ENCODE measurements at places on chromosomes 2 and 18.

DNA sequence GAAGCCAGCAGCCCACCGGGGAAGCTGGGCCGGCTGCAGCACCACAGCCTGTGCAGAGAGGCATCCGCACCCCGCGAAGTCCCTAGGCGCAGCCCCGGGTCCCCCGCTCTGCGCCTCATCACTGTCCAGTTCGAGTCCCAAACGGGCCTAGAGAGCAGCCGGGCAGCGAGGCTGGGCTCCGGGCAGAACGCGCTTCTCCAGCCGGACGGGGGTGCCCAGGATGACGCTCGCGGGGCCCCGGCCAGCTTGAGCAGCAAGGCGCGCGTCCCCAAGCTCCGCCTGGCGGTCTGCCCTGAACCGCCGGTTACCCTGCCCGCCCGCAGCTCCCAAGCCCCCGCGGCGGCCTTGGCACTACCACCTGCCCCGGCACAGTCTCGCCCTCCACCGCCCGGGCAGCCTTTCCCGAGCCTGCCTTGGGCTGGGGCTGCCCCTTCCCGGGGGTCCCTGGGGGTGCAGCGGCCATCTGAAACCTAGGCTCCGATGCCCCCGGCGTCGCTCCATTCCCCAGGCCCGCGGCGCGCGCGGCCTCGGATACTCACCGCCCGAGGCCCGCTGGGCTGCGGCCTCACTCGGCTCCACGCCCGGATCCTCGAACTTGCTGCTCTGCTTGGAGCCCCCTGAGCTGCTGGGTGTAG lies 591 bp downstream of the SLC16A14 start:
- DNase-seq, result no peak

- no peak for DNase-seq
Measured at GRCh38 chr2:98985905-98986666, 50.1 kb upstream of the CRACDL start.

DNA sequence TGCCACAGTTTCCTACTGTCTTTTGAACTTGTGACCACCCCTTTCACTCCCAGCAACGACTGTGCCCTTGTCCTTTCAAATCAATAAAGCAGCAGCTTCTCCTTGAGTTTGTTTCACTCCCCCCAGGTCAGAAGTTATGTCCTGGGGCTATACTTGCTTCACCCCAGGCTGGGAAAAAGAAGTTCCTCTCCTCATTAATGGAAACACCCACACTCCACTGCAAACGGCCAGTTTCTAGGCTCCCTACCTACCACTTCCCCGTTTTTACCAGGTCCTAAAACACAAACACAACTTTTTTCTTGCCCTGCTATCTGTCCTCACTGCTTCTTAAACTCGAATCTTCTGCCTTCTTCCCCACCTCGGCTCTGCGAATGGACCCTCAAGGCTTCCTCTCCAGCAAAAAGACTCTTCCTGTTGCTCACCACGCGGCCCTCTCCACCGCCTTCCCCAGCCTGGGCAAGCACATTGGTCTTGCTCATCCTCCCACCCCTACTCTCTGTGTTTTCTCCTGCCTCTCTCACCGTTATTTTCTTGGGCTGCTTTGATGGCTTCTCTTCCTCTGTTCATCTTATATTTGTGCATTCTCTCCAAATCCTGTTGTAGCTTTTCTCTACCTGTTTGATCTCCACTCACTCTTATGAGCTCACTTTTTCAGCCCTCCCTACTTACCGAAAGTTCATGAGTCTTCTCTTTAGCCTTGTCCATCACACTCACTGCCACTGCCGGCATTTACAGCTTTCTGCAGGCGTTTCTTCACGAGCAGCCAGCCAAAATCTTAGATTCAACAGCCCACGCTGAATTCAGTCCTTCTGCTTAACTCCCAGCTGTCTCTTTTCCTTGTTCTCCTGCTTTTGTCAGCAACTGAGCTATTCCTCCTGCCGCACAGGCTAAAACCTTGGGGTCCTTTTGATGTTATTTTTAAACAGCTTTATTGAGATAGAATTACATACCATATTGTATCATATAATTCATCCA lies 7.0 kb upstream of the SP5 start:
- no peak for DNase-seq

- DNase-seq, result no peak
Measured at GRCh38 chr2:69709290-69709689, 32.6 kb upstream of the ANXA4 start.

DNA sequence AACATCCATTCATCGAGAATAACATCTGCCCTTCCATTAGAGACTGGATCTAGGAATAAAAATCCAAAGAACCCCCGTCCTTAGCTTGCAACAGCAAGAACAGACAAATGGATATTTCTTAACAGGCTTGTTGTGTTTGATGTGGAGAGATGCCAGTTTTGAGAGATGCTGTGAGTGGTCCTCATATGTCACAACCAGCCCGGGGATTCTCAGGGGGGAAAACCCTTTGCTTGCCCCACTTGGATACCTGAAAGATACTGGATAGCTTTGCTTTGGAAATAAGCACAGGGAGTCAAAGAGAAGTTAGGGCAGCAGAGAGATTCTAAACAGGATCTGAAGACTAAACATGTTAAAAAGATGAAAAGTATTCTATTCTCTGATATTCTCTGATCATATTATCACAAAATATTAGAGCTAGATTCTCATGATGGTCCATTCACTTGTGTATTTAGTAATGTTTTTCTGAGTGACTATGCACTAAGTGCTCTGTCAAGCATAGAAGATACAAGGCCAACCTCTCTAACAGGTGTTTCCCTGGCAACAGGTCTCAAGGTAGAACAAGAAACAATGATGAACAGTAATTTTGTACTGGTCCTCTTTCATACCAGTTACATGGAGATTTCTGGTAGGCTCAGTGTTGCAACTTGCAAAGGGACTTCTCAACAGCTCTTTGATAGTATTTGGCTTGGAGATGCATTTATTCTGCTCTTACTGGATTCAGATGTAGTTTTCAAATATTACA lies 348.2 kb downstream of the MYCN start:
- no peak for DNase-seq

DNA sequence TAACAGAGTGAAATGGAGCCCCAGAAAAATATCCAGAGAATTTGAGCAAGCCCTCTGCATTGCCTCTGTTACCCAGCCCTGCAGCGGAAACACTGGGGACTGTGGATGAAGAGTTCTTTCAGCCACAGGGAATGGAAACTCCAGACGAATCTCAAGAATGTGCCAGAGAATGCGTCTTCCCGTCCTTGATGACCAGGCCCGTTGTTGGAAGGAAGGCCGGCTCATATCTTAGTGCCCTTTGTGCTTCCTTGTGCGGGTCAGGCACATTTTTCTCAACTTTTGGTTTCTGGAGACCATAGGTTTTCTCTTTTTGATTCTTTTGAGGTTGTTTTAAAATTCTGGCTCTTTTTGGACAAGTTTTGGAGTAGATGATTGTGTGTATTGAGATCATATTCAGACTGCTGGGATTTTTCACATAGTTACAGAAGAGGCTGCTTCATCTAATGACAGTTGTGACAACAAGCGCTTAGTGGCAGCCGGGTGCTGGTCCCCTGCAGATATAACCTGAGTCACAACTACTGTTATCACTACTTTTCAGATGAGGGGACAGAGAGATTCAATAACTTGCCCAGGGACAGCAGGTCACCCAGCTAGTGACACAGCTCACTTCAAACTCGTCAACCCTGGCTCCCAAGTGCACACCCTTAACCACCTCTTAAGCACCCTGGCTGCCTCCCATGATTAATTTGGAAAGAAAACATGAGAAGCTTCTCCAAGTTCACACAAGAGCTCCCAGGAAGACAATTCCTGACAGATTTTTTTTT lies 15.7 kb downstream of the MAL start:
- DNase-seq, result no peak

- DNase-seq, result no peak
Measured at GRCh38 chr2:60530660-60531281, 22.7 kb downstream of the BCL11A start.

DNA sequence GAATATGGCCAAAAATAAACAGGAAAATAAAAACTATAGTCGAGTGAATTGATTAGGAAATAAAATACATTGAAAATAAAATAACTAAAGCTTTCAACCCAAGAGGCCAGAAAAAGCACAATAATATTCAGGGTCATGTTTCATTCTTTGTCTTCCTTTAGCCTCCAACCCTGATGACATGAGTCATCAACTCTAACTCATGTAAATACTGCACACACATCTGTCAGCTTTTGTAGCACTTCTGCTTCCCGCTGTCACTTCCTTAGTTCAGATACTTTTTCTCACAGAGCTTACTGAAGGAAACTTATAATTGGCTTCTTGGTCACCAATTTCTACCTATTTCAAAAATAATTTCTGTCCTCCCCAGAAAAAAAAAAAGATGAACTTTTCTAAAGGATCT lies 112.8 kb downstream of the UPP2 start:
- DNase-seq, result no peak

DNA sequence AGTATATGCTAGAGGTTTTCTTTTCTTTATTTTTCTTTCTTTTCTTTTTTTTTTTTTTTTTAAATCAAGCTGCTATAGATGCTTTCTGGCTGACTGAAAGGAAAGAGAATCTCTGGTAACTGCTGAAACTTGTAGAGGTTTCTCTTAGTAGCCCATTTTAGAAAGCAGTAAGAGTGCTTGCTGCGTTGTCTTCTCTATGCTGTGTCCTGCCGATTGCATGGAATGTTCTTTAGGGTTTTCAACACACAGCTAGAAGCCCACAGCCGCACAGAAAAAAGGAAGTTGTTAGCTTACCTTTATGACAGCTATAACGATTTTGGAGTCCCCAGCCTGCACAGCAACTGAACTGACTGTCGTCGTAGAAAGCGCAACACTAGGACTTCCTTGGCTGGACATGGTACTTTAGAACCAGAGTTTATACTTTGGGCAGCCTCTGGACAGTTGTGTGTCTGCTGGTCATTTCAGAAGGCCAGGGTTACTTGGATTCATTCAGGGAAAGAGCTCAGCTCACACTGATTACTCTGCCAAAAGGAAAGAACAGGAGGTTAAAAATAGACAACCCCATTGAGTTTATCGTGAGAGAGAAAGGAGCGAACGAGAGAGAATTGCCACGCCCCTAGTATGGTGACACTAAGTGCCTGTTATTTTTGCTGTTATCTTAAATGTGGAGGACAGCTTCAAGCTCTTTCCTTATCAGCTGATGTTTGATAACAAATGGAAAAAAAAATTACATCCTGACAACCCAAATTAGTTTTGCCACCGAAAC lies at the start of gene CCDC141:
Gene CCDC141 (minus strand): TSS at position 592 of the 766 bp plus-strand sequence. CDS start 196 bp downstream, at position 396.
- DNase-seq, result no peak

GRCh38 chr2:232927032-232927792 lies 57.1 kb downstream of the SNORC start:
- no peak for DNase-seq

- DNase-seq, result no peak
Measured at GRCh38 chr2:62740221-62740620, 34.7 kb downstream of the EHBP1 start.

DNA sequence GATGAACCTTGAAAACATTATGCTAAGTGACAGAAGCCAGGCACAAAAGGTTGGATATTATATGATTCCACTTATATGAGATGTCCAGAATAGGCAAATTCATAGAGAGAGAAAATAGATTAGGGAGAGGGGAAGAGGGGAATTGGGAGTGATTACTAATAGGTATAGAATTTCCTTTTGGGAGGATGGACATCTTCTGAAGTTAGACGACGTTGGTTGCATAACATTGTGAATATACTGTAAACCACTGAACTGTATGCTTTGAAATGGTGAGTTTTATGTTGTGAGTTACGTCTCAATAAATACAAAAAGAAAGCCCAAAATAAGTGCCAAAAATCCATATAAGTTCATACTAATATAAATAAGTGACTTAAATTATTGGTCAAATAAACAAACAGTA lies 18.6 kb upstream of the CYP26B1 start:
- no peak for DNase-seq

GRCh38 chr2:181642086-181642485 lies 14.8 kb downstream of the CERKL start:
- no peak for DNase-seq

- no peak for DNase-seq
Measured at GRCh38 chr2:130825231-130825965, 11.3 kb upstream of the ARHGEF4 start.
